ENCODE measurements at places on chromosomes 3 and 15.
A peak's percentile ranks its signal among the peaks of the same experiment; 100 is the strongest.

- peak; percentile 87 for DNase-seq
Measured at GRCh38 chr3:84836961-84837360, 121.8 kb upstream of the CADM2 start.

DNA sequence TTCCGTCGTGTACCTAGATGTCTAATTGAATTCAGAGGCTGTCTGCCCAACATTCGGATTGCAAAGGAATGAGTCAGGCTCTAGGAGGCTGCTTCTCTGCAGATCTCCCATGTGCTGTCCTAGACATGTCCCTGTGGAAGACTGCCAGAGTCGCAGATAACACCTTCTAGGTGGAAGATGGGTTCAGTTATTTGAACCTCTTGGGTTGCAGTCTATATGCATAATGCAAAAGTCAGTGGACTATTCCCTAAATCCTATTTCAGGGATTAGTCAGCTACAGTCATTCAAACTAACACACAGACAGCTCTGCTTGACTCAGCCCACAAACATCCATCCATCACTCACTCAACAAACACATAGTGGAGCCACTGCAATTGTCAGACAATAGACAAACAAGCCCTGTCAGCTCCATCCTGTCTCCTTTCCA lies 300.0 kb upstream of the CTNNB1 start:
- DNase-seq = no peak

GRCh38 chr3:159711560-159712333 lies 276.9 kb upstream of the IL12A start:
- DNase-seq = no peak

DNA sequence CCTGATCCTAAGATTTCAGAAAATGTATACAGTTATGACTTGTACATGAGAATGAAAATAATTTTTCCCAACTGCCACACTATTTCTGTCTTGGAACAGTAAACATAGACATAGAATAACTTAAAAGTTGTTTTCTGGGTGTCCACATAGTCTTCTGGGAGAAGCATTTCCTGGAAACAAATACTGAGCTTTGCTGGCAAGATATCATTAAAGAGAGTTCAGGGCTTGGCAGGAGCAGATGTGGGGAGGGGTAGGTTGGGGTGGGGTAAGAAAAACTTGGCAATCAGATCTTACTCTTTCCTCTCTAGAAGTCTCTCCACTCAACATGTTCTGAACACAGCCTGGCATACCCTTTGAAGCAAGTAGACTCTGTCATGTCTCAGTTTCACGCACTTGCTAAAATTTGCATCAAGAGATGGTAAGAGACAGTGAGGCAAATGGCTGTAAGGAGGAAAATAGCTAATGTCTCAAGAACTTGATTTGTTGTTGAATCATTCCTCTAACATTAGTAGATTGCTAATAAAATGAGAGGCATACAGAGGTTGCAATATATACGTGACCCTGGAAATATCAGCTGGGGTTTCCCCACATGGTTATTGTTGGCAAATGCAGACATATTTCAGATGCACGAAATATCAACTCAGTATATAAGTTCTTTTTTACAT lies 27.3 kb upstream of the ABI3BP start:
- DNase-seq = no peak

GRCh38 chr3:2558796-2559195 lies 460.1 kb downstream of the CNTN4 start:
- DNase-seq = no peak

GRCh38 chr3:42713747-42714146 lies 11.1 kb upstream of the HHATL start:
- DNase-seq = no peak

DNA sequence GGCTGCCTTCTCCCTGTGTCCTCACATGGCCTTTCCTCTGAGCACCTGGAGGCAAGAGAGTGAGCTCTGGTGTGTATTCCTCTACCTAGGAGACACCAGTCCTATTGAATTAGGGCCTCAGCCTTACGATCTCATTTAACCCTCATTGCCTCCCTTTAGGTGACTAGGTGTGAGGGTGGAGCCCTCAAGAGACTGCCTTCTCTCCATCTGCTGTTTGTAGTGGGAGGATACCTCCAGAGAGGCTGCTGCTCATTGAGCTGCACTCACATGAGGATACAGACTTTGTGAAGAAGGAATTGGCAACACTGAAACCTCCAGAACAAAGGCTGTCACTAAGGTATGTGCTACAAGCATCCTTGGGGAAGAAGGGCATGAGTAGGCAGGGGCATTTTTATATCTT lies at the start of gene CCR8:
CCR8 (plus strand) TSS at position 217 of the 400 bp plus-strand sequence. CDS start 2,623 bp downstream, outside the sequence.
- peak; percentile 25 for DNase-seq

- DNase-seq = no peak
Measured at GRCh38 chr3:121483290-121483689, 62.5 kb downstream of the POLQ start.

- DNase-seq = no peak
Measured at GRCh38 chr3:167346171-167346570, 33.9 kb downstream of the ZBBX start.

GRCh38 chr3:42476225-42477125 lies 26.0 kb upstream of the VIPR1 start:
- no peak for DNase-seq

GRCh38 chr15:95440712-95441111 lies 889.8 kb upstream of the NR2F2 start:
- DNase-seq = no peak

DNA sequence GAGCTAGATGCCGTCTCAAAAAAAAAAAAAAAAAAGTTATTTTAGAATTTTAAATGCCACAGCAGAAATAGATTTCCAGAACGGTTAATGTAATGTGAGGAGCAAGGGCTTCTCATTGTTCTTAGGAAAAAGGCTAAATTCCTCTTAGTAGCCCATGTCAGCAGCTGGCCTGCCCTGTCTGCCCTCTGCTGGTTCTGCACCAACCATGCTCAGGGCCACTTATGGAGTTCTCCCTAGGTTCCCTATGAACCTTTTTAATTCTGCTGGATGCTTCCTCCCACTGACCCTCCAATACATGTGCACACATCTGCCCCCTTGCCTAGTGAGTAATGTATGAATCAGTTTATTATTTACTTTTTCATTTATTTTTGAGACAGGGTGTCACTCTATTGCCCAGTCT lies 32.2 kb upstream of the DPPA4 start:
- DNase-seq = no peak

GRCh38 chr3:106839576-106840280 lies 537.5 kb upstream of the CCDC54 start:
- DNase-seq = no peak

DNA sequence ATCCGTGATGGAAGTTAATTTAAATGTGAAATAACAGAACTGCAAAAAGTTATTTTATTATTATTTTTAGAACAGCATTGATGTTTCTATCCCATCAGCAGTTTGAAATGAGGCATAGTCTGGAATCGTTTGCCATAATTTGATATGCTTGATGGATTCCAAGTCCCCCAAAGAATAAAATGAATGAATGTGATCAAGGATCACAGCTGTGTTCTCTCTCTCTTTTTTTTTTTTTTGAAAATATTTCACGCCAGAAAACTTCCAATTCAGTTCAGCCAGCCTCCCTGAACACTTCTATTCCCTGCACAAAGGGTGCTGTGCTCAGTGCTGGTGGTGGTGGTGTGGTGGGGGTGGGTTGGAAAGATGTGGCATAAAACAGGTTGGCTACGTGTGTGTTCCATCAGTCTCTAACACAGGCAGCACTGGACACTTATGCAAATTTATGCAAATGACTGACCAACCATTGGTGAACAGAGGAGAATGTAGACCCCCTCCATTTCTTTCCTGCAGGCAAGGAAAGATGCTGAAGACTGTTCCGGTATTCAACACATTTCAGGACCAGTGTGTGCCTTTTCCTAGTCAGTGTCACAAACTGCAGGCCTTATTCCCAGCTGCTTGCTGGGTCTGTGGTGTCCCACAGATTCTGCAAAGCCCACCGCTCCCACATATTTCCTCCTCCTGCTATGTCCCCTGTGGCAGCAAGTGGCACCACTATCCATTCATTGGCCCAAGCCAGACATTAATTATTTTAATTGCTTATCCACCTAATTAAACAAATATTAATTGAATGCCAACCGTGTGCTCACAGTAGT lies 10.6 kb downstream of the ARNT2 start:
- no peak for DNase-seq

GRCh38 chr15:70778258-70779076 lies 15.1 kb upstream of the UACA start:
- no peak for DNase-seq

DNA sequence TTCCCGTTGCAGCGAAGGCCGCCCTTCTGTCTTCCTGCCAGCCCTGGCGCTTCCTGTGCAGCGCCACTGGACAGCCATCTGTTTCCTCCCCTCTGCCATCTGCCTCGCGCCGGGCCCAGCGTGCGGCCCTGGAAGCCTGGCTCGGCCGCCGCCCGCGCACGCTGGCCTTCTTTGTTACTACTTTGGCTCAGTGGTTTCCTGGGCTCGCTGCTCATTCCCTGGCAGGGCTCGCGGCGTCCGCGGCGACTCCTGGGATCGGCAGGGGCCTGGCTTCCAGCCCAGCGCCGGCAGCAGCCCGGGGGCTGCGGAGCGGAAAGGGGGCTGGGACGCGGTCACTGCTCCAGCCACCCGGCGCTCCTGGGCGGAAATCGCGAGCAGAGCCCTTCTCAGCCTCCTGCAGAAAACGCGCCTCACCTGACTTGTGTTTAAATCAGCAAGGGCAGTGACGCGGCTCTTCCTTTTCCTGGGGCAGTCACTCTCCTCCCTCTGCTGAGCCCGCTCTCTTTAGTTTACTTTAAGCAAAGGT lies 10.0 kb downstream of the CMTM7 start:
- peak; percentile 60 for DNase-seq

GRCh38 chr15:84570164-84570735 lies 30.6 kb upstream of the ZSCAN2 start:
- DNase-seq = no peak

DNA sequence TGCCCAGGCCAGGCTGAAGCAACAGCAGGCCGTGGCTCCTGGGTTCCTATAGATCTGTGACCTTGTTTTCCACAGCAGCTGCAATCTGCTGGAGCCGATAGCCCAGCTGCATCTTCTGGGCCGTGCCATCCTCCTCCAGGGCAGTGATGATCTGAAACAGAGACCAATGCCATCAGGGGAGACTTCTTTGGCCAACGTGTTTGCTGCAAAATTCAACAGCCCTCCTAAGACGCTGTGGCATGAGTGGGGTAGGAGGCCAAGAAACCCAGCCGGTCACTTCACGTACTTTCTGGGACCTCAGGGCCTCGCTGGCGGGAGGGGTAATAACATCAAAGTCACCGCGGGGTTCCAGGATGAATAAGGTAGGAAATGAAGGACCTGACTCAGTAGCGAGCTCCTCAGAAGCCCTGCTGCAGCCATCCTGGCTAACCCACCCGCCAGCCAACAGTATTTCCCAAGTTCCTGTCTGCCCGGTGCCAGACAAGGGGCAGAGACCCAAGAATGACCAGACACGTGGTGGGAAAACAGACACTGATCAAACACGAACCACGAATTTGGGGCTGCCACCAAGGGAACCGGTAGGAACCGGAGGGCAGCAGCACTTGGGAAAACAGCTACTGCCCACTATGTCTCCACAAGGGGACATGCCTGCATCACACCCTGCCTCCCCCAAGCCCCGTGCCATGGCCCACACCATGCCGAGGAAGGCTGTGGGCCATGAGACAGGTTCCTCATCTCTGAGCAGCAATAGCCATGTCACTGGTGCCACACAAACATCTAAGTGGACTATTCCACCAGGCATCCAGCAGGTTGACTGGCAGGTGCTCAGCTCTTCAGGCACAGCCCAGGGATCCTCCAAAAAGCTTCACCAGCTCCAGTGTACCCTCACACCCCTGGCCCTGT lies 25.2 kb downstream of the PLXNB1 start:
- no peak for DNase-seq

DNA sequence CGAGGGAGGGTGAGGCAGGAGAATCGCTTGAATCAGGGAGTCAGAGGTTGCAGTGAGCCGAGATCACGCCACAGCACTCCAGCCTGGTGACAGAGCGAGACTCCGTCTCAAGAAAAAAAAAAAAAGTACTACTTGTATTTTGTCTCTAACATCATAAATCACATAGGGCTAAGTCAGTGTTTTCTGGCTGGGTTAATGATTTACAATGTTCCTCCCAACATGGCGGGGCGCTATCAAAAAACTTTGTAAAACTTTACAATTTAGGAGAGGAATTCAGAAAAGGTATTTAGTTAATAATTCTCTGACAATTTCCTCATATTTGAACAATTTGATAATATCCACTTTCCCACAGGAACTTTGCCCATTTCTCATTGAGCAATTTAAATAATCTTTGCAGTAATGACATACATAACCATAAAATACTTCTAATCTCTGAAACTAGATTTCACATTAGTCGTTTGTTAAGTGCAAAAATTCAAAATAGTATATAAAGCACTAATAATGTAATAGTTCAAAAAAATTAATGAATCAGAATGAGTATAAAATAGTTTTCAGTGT lies 26.6 kb upstream of the B3GNT5 start:
- DNase-seq = no peak

GRCh38 chr3:11389386-11390268 lies 117.4 kb downstream of the ATG7 start:
- DNase-seq = no peak

DNA sequence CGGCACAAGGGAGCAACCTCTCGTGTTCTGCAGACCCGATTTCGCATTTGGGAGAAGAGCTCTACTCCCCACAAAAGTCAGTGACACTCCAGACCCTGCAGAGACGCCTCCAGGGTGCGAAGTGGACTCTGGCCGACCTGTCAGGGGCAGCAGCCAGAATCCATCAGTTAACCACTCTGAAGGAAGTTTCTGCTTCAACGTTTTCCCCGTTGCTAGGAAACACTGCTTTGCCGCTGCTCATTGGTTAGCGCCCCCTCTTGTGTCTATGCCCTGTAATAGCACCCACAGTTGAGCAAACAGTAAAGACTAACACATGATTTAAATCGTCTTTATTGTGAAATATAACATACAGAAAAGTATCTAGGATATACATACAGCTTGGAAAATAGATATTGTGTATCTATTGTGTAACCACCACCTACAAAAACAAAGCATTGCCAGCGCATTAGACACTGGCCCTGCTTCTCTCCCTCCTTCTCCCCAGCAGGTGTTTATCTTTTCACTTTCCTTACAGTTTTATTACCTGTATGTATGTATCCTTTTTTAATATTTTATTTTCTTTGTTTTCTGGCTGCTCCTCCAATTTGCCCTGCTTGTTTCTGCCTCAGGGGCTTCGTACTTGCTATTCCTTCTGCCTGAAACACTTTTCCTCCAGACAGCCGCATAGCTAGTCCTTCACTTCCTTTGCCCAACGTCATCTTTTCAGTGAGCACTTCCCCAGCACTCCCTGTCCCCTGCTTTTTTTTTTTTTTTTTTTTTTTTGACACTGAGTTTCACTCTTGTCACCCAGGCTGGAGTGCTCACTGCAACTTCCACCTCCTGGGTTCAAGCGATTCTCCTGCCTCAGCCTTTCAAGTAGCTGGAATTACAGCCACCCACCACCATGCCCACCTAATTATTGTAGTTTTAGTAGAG lies 38.8 kb downstream of the TMEM40 start:
- DNase-seq = peak; percentile 31

- no peak for DNase-seq
Measured at GRCh38 chr15:68249058-68249713, 19.7 kb upstream of the CLN6 start.

DNA sequence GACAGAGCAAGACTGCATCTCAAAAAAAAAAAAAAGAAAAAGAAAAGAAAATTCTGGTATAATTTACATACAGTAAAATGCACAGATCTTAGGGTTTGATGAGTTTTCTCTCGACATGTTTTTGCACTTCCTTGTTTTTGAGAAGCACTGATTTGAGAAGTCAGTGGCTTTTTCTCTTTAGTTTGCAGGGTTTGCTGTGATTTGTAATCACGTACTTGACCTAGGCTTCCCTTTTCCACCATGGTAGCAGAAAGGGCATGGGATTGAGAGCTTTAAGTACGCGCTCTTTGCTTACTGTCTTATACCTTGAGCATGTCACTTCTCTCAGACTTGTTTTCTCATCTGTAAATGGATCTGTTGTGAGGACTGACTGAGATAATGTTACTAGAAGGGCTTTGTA lies 4.1 kb downstream of the VHL start:
- DNase-seq = no peak

Measured in NCI-H510A (cell line).